ENCODE measurements at places on chromosomes 12 and 14.
A peak's percentile ranks its signal among the peaks of the same experiment; 100 is the strongest.

DNA sequence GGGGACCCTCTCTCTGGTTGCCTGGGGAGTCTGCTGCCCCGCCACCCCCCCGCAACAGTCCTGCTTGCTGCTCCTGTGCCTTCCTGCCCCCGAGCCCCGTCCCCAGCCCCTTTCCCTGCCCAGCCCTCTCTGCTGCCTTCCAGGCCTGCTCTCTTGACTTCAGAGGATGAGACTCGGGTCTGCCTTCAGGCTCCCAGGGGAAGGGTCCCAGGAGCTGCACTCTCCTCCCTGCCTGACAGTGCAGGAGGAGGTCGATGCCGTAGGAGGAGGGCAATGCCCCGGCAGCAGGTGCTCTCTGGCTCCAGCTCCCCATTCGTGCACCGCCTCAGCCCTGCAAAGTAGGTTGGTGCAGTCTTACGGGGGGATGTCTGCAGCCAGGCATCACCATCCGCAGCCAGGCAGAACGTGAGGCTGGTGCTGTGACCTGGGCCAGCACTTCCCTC is 185.1 kb upstream of the C14orf180 start:
- DNase-seq, result no peak

DNA sequence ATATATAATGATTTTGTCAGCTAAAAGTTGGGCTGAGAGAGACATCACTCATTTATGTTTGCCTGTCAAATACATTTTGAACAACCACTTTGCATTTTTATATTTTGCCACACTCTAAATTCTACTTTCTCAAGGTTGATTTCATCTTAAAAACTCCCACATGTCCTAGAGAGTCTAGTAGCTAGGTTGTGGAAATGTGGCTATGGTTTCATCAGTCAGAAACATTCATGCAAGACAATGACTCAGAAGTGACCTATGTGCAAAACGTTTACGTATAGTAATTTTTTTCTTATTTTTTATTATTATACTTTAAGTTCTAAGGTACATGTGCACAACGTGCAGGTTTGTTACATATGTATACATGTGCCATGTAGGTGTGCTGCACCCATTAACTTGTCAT is 27.4 kb upstream of the PRKD1 start:
- no peak for DNase-seq

- DNase-seq, result no peak
These were observed 19.0 kb upstream of the HNF1A start for GRCh38 chr12:120959111-120959878.

DNA sequence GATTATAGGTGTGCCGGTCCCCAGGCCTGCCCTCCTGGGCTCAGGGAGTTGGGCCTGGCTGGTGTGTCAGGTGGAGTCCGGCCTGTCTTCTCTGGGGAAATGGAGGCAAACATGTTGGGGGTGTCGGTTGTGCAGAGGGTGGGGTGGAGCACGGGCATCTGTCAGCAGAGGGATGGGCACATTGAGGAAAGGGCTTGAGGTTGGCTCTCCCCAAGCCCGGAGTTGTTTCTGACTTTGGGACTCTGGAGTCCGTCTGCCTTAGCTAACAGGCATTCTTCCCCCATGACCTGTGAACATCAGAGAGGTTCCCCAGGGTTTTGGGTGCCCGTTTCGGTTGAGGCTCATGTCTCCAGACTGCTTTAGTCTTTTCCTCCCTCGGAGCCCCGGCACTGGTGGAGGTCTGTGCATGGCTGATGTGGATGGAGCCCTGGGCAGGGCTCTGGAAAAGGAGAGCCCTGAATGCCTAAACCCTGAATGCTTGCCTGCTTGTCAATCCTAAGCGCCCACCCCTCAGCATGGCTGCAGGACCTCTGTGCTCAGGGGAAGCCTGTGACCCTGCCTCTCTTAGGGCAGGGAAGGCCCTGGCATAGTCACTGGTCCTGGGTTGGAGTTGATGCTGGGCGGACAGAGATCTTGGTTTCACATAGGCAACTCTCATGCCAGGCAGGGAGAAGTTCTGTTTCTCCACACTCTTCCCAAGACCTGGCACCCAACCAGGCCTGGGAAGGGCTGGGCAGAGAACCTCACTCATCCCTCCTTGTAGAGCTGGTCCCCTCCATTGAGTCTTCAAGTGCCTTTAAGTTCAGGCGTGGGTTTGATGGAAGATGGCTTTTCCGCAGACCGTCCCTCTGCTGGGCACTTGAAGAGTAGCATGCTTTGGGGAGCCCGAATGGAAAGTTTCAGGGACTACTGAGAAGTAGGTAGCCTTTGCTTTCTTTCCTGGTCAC is 12.9 kb downstream of the NYNRIN start:
- DNase-seq, result peak; percentile 64

GRCh38 chr12:105214670-105215375 is 21.2 kb downstream of the APPL2 start:
- no peak for DNase-seq

GRCh38 chr12:108647585-108648287 is 14.0 kb upstream of the SELPLG start:
- DNase-seq, result no peak

GRCh38 chr12:80412343-80412953 is 31.6 kb upstream of the PTPRQ start:
- peak; percentile 75 for DNase-seq

DNA sequence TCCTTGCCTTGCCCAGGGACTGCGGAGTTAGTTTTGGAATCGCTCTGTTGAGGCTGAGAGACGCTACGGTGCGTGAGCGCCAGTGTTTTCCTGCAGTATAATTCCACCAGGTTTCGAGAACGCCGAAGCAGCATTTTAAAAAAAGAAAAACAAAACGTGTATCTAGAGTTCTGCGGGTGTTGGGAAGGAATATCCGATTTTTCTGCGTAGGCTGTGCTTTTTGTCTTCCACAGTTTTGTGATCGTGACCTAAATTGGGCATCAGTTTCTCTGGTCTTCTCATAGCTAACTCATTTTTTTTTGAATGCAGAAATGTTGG is 778 bp downstream of the DNM1L start:
- DNase-seq, result no peak

- DNase-seq, result no peak
These were observed 67.7 kb downstream of the ZC3H14 start for GRCh38 chr14:88630565-88630964.

DNA sequence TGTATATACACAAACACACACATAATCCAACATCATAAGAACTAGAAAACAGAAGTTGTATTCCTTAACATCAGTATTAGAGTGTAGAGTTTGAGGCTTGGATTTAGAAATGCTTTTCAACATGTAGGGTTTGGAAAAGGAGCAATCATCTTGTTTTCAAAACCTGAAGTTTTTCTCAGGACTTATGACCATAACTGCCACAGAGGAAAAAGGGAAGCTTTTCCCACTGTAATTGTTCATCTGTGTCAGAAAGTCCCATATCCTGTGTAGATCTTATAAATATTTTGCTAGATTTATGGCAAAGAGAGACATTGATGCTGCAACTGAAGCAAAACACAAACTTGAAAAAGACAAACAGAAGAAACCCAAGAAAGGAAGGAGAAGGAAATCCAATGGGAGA is 115.7 kb downstream of the GRIP1 start:
- DNase-seq, result no peak

GRCh38 chr14:34937442-34937841 is 45.4 kb upstream of the SRP54 start:
- no peak for DNase-seq

GRCh38 chr12:96985515-96986362 is 78.7 kb downstream of the NEDD1 start:
- DNase-seq, result peak; percentile 46

DNA sequence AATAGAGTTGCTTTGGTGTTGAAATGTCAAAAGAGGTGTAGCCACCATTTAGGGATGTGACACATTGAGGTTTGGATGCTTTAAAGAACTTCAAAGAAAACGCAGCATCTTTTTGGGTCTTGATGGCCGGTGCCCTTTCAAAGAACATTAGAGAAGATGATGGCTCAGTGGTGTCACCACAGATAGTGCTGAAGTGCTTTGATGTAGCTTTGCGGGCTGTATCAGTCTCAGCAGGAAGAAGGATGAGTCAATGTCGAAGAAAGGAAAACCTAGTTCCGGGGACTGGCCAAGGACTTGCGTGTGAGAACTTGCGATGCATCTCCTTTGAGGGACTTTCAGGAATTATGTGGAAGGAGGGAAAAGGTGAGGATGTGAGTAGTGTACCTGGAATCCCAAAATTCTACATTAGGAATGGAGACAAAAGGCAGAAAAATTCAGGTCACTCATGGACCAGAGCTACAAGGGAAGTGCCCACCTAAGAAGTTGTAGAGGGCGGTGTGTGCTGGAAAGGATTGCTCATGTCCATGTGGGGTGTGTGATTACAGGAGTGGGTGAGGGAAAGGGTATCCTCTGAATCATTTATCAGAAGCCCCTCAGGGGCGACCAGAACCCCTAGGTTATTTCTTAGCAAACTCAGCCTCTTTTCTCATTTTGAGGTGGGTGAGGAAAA is 39.7 kb upstream of the GZMB start:
- peak; percentile 38 for DNase-seq

DNA sequence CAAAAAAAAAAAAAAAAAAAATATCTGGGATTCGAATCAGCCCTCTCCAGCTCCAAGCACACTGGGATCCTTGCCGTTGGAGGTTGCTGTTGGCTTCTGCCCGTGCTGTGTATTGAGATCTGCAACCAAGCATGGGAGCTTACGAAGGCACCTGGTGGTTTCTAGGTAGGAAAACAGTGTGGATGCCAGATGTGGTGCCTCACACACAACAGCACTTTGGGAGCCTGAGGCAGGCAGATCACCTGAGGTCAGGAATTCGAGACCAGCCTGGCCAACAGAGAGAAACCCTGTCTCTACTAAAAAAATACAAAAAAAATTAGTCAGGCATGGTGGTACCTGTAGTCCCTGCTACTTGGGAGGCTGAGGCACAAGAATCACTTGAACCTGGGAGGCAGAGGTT is 47.4 kb downstream of the ATF7 start:
- no peak for DNase-seq

DNA sequence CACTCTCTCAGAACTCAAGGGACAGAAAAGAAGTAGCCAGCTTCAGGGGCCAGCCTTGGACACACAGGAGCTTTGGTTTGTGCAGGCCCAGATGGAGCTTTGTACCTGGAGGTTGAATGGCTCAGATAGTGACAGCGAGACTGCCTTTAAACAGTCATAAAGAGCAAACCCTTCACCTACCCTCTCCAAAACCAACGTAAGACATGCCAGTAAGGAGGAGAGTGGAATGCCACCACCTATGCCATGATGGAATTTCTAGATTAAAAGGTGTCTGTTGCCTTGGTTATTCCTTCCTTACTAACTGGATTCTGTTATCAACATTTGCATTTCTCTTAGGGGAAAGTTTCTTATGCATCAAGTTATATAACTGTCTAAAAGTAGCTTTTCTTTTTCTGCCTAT is 98.1 kb downstream of the EML1 start:
- DNase-seq, result no peak

- no peak for DNase-seq
These were observed 265.8 kb downstream of the SLC16A7 start for GRCh38 chr12:59861635-59862034.

DNA sequence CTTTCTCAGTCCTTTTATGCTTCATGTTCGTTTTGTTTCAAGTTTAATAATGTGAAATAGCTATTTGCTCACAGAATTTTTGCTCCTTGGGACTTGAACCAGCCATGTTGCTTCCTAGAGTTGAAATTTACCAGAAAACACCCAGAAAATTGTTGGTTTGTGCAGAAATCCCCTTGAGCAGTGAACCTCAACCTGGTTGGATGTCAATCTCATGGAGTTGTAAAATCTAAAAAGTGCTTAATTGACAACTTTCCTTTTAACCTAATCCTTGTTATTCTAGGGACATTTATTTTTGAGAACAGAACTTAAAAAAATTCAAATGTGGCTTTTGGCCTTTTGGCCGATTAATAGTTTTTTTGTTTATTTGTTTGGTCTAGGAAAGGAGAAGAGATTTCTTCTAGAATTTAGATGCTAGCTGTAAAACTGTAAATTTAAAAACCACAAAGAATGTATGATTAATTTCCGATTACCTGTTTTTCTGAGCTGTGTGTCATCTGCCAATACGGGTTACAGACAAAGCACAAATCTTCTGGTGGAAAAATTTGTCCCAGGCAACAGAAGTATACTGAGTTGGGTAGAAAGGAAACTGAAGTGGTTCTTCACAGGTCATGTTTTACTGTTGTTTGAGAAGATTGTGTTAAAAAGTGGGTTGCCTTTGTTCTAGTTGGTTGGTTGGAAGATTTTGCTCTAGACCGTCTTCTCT is 154.4 kb downstream of the FUT8 start:
- no peak for DNase-seq

DNA sequence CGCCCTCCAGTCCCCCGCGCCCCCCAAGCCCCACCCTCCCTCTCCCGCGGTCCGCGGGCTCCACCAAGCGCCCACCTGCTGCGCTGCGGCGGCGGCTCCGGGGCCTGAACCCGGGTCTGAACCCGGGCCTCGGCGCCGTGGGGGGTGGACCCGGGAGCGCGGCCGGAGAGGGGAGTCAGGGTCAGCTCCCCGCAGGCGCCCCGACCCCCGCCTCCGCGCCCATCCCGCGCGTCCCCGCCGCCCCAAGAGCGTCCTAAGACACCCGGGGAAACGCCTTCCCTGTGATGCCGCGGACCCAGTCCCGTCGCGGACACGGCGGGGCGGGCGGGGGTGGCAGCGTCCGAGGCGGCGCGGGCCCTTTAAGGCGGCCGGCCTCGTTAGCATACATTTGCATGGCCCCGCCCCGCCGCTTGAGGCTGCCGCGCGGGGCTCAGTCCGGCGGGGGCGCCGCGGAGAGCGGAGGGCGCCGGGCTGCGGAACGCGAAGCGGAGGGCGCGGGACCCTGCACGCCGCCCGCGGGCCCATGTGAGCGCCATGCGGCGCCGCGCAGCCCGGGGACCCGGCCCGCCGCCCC is at the start of gene MMP17:
TSS of gene MMP17 (plus strand) at position 433 of the 574 bp plus-strand sequence. CDS start at position 535, 102 bp downstream.
- DNase-seq, result peak; percentile 79

DNA sequence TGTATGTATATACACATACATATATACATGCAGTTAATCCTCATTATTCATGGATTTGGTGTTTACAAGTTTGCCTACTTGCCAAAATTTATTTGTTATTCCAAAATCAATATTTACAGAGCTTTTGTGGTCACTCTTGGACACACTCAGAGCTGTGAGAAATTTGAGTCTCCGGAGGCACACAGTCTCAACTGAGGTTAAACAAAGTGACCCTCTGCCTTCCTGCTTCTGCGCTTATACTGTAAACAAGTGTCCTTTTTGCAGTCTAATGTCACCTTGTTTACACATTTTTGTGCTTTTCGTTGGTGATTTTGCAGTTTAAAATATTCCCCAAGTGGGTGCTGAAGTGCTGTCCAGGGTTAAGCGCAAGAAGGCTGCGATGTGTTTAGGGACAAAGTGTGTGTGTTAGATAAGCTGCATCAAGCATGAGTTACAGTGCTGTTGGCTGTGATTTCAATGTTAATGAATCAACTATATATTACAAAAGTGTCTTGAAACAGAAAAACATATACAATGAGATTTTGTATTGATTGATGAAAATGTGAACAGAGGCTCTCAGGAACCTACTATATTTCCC is 13.1 kb upstream of the LTA4H start:
- DNase-seq, result no peak

Measured in common myeloid progenitor, CD34-positive (primary cell).